ENCODE measurements at places on chromosomes 1 and 21.

DNA sequence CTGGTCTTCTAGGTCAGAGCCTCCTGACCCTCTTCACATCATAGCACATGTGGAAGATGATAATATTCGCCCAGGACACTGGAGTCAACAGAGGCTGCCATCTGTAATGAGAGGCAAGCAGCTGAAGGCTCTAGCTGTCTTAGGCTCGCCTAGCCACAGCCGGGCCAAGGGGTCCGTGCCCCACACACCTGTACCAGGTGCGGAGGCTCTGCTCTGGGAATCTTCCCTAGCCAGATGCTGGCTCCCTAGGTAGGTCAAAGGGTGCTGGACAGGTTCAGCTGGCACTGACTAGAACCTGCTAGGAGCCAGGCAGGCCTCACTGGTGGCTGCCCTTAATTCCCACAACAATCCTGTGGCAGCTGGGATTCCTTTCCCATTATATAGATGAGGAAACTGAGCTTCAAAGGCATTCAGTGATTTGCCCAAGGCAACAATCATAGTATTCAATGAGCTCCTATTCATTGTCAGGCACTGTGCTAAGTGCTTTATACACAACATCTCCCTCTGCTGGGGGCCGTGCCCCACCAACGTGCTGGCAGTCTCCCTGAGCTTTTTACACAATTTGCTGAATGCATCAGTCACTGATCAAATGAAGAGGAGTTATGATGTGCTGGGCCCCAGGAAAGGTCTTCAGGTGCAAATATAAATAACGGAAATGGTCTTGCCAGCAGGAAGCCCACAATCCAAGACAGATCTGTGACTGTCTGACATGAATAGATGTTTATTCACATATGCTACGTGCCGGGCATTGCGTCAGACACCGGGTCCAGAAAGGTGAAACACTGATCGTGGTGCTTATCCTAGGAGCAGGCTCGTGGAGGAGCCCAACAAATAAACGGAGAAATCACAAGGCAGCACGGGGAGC, 58.0 kb downstream of the DDX20 start:
- no peak for DNase-seq

- DNase-seq: no peak
Measured at GRCh38 chr1:18134324-18135046, 26.9 kb downstream of the IGSF21 start.

- no peak for DNase-seq
Measured at GRCh38 chr21:24050231-24050630, 1557.0 kb downstream of the MRPL39 start.

DNA sequence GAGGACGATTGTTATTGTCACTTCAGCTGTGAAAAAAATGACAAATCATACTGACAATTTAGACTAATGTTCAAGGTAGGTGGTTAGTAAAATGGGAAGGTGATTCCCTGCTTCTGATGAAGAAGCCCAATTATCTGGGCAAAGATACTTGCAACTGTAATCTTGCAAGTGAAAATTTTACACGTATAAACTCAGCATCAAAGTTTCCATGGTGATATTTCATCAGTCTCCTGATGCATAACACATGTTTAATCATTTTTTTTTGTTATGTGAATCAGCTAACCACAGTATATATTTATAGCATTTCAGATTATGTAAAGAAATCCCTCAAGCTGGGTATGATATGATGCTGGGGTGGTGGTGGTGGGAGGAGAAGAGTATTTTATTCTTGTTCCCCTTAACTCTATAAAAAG, 16.4 kb upstream of the KCNK1 start:
- no peak for DNase-seq

- DNase-seq: no peak
Measured at GRCh38 chr1:42740851-42741580, 980 bp upstream of the CLDN19 start.

DNA sequence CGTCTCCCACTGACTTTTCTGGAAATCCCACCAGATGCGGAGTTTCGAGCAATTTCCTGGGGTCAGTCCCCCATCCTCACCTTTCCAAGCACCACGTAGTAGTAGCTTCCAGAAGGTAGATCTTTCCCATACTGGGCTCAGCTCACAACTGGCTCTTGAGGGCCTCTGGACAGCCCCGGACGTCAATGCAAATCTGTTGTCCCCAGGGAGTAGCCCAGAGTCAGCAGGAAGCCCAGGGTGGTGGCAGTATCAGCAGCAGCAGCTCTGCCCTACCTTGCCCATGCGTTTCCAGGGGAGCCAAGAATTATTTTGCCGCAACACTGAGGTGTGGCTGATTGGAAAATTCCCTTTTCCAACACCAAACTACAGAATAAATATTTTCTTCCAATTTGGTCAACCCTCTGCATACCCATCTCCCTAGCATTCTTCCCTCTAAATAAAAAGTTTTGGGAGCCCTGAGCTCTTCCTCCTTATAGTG, 70.3 kb downstream of the CD46 start:
- no peak for DNase-seq

DNA sequence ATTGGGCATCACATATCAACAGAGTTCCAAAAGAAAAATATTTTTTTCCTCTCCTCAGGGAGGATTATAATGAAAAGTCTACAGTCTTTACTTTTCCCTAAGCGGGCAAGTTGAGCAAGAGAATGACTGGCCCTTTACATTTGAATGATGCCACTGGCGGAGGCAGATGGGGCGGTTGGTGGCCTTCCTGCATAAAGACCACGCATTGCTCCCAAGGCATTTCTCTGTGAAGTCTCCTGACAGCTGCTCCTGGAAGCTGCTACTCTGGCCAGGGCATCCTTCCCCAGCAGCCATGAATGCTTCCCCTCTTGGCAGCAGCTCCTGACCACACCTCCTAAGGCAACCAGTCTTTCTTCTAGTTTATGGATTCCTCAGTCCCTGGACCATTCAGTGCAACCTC, 161.1 kb upstream of the RRP15 start:
- DNase-seq: no peak

GRCh38 chr1:234780112-234780511, 170.1 kb upstream of the IRF2BP2 start:
- no peak for DNase-seq

DNA sequence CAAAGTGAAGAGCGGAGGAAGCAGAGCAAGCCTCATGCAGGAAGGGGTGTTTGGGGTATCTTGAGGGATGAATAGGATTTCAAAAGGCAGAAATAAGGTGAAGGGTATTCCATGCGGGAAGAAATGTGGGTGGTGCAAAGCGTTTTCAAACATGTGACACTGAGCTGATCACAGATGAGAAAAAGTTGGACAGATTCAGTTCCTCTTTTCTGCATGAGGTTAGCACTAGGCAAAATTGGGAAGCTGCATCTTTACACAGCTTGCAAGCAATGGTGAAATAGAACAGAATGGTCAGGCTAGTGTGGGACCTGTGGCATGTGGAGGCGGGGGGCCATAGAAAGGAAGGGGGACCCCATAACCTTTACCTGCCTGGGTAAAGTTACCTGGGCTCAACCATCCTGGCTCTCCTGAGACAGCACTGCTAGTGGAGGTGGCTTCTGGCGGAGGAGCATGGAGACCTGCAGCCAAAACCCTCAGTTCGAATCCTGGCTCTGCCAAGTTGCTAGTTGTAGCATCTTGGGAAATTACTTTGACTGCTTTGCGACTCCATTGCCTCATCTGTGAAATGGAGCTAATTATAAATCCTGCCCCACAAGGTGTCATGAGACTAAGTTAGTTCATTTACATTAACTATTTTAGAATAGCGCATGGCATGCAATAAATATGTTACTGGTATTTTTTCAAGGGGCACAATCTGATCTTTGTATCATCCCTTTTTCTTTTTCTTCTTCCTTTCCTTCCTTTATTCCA, 16.4 kb downstream of the KCNA10 start:
- no peak for DNase-seq

DNA sequence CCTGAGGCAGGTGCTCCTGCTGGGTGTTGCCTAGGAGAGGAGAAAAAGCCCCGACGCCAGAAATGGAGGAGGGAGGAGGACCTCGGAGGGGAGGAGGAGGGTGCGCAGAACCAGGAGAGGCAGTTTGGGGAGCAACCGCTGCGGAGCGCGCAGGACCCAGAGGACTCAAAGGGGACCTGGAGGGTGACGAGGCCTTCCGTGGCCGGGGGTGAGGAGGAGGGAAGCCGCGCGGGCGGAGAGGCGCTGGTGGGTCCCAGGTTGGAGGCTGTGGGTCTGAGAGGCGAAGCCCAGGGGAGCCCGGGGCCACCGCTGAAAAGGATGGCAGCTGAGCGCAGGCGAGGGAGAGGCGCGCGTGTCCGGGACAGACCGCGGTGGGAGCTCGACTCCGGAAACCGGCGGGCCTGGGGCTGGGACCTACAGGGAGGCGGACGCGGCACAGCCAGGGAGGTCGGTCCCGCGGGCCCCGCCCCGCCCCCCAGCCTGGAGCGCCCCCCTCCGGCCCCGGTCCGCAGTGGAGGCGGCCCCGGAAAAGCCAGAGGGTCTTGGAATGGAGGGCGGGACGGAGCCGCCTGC, 15.1 kb downstream of the RNF223 start:
- peak; percentile 58 for DNase-seq

DNA sequence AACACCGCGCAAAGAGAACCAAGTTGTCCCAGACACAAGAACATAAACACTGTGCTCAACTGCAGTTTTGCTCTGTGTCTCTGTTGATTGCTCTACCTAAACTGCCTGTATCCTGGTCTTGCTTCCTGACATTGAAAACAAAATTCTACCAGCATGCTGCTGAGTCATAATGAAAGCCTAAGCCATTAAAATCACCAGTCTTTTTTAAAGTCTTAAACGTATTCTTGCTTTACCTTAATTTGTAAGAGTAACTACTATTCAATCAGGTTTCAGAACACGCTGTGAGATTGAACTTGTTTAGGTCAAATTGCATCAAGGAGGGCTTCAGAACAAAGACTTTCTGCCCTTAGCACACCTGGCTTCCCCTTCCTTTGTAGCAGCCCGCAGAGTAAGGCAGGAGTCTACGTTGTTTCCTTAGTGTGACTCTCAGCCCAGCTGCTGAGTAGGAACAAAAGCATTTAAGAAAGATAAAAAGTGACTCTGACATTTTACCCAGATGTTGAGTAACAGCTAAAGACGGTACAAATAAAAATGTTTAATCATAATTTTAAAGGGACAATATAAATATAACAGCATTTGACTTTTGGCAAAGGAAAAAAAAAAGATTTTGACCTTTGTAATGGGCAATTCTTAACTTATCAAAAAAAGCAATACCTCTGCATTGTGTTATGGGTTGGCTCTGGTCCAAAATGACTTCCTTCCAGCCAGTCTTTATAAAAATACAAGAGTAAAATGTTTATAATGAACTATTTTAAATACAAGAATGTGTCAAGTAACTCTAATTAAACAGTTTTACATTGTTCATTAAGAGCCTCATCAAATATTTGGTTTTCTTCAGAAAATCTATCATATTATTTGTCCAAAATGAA, 186.9 kb upstream of the ADGRL4 start:
- DNase-seq: peak; percentile 28
